ENCODE measurements at places on chromosomes 3 and 15.

DNA sequence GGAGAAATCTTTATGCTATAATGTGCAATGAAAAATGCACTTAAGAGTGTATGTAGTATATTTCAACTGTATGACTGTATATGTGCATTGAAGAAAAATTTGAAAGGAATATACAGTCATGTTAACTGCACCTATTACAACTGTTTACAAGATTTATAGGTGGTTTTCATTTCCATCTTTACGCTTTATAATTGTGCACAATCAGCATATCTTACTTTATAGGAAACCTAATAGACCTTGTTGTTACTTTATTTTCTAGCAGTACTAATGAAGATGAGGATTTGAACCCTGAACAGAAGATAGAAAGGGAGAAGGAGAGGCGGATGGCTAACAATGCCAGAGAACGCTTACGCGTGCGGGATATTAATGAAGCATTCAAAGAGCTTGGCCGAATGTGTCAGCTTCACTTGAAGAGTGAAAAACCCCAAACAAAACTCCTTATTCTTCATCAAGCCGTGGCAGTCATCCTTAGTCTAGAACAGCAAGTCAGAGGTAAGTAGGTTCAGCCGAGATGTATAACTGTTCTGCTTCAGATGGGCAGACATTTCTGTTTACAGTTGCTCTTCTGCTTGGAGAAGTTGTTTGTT is 103.4 kb upstream of the CGNL1 start:
- no peak for DNase-seq

- no peak for DNase-seq
Observed at GRCh38 chr3:195916991-195917390, 8.6 kb upstream of the TNK2 start.

- no peak for DNase-seq
Observed at GRCh38 chr15:92429378-92430068, 35.8 kb downstream of the ST8SIA2 start.

DNA sequence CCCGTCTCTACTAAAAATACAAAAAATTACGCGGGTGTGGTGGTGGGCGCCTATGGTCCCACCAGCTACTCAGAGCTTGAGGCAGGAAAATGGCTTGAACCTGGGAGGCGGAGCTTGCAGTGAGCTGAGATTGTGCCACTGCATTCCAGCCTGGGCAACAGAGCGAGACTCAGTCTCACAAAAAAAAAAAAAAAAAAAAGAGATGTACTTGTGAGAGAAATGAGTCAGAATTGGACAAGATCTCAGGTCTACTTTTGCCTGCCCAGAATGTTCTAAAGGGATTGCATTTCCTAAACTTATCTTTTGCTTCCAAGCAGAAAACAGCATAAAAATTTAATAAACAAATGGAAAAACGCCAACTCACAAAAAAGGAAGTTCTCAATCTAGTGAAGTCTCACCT is 167.5 kb downstream of the NR2F2 start:
- DNase-seq = no peak

DNA sequence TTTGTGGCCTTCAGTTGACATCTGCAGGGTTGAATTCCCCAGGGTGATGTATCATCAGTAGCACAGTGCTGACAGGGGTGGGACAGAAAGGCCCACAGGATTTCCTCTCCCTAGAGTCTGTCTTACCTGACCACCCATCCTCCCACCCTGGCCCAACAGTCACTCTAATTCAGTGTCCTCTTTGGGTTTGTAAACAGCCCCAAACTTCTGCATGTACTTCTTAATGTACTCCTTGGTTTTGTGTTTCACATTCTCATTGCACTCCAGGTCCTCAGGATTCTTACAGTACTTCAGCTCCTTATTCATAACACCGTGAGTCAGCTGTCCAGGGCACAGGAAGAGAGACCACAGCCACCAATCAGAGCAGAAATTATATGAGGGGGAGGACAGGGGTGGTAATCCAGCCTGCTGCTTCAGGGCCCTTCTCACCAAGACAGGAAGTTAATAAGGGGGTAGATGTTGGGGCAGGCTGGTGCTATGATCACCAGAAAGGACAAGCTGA is 37.5 kb downstream of the NBEAL2 start:
- no peak for DNase-seq

GRCh38 chr3:111071257-111072030 is at the start of gene NECTIN3:
TSS of gene NECTIN3 (plus strand) at chr3:111071816. CDS start at chr3:111072018, 202 bp downstream.
- peak; percentile 55 for DNase-seq

DNA sequence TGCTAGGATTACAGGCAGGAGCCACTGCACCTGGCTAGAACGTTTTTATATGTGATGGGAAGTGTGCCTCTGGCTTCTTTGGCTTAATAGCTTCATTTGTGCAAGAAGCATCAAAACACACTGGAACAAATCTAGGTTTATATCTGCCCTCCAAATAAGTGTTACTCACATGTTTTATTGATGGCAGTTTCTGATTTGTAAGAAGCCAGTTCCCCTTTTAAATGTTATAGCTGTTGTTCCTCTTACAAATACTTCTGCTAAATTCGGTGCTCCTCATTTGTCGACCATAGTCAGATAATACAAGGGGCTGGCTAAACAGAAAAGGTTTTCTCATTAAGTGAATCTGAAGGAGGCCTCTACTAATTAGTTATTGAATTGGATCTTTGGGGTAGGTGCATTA is 307.1 kb upstream of the SEMA6D start:
- no peak for DNase-seq

GRCh38 chr3:196236223-196236622 is 19.9 kb downstream of the SLC51A start:
- no peak for DNase-seq

- DNase-seq = no peak
Observed at GRCh38 chr3:184497804-184498203, 63.8 kb upstream of the EPHB3 start.

DNA sequence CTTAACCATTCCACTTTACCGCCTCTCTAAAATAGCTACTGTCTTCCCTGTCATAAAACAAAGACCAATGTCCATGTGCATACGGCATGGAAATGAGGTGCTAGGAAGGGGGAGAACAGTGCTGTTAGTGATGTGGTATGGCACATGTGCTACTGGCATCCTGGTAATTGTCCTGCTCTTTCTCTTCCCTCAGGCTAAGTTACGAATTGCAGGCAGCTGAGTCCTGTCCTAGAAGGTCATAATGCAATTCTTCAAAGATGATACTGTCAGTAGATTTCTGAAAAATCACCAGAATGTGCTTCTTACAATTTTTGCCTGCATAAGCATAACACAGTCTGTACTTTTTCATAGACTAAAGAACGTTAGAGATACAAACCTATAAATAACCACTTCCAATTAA is 216.8 kb downstream of the RSL24D1 start:
- DNase-seq = no peak

DNA sequence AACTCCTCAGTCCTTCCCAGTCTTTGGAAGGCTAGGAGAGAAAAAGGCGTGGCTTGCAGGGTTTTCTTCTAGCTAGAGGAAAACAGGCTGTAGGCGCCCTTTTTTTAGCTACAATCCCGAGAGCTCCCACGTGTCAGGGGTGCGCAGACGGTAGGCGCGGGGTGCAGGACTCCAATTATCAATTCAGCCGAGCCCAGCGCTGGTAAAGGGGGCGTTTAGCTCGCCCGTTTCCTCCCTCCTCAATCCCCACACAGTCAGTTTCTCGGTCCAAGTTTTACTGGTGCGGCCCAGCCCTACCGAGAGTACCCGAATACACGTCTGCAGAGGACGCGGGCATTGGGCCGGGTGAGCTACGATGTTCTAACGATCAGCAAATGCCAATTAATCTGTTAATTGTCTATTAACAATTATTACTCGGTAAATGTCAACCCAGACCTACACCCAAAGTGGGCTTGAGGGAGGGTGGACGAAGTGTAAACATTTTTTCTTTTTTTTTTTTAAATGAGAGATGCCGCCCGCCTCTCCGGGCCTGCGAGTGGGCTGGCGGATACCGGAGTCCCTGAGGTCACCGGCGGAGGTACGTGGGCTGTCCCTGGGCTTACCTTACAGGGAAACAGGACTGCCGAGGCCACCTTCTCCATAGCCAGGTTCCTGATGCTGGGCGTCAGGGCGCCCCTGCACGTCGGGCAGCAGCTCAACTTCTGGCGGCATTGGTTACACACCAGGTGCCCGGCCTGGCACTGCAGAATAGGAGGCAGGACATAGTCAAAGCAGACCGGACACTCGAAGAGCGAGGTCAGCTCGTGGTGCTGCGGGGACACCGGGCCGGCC is 923 bp downstream of the SIAH2 start:
- no peak for DNase-seq

DNA sequence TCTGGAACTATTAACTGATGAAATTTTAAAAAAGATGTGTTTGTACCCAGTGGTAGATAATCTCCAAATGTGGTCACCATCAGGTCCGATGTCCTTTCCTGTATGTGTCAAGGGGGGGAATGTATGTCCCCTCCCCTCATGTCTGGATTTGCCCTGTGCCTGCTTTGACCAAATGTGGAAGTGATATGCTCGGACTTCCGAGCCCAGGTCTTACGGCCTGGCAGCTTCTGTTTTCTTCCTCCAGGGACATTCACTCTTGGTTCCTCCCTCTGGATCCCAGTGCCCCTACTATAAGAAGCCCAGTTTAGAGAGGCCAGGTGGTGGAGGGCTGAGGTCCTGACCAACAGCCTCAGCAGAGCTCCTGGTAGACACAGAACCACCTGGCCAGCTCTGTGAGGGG is 75.5 kb downstream of the CCR1 start:
- no peak for DNase-seq

DNA sequence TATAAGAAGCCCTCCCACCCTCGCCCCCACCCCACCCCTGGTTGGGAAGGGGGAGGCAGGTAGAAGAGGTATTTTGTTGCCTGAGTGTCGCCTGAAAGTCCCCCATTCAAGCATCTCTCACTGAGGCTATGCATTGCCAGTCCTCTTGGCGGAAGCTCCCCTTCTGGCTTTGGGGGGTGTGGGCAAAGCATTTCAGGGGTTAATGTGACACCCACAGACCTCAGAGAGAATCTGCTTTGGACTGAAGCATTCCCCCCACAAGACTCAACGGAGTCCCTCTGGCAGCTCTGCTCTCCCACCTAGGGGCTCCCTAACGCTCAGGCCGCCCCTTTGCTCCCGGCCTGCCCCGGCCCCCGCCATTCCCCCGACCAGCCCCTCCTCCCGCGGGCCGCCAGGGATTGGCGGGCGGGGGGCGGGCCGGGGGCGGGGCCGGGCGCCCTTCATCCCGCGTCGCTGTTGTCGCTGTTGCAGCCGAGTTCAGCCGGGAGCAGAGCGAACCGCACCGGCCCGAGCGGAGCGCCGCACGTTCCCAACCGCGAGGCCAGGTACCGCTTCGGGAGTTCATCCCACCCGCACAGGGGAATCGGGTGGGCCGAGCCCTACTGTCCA is at the start of gene SLC38A3:
Gene SLC38A3 (plus strand): TSS at position 468 of the 609 bp plus-strand sequence. CDS start 8,929 bp downstream, outside the sequence.
- no peak for DNase-seq

DNA sequence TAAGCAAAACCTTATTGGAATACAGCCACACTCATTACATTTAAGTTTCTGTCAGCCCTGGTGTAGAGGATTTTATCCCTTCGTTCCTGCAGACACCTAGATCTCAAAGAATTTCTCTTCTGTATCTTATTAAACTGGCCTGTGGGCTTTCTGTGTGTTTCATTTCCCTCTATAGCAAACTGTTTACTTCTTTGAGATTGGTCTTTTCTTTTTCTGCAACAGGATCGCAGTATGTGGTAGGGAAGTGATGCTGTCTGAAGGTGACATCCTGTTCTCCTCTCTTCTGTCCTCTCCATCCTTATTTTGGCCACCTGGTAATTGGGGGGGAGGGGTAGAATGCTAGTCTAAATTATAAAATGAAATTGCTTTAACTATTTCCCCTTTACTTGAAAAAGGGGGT is 25.5 kb downstream of the ATP1B3 start:
- DNase-seq = no peak

DNA sequence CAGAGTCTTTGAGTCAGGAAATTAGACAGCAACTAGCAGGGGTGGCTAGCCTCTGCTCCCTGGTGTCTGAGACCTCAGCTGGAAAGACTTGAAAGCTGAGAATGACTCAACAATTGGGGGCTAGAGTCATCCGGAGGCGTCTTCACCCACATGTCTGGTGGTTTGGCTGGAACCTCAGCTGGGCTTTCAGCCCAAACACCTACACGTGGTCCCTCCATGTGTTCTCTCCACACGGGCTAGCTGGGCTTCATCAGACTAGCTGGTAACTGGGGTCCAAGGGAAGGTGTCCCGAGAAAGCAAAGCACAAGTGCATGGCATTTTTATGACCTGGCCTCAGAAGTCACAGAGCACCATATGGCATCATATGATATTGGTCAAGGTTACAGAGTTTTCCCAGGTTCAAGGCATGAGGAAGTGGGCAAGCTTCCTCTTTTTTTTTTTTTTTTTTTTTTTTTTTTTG is 19.9 kb upstream of the ABHD2 start:
- DNase-seq = no peak

- no peak for DNase-seq
Observed at GRCh38 chr3:102302020-102302419, 132.8 kb upstream of the ZPLD1 start.

GRCh38 chr15:63041402-63041973 is 1.1 kb upstream of the TPM1 start:
- DNase-seq = no peak

DNA sequence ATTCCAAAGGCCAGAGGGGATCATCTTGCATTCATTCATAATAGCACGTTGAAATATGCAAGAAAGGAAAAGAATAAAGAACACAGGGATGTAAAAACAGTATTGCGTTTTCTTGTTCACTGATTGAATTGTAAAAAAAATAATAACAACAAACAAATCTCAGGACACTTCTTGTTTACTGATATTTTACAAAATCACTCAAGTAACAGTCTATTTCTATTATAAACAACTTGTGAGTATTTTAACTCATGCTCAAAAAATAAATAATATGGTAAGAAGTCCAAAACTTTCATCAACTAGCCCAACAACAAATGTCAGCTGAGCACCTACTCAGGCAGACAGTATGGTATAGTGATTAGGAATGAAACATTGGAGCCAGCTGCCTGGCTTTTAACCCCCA is 2.2 kb upstream of the GABRG3 start:
- DNase-seq = no peak

GRCh38 chr3:160911411-160911810 is 155.4 kb downstream of the PPM1L start:
- DNase-seq = no peak

DNA sequence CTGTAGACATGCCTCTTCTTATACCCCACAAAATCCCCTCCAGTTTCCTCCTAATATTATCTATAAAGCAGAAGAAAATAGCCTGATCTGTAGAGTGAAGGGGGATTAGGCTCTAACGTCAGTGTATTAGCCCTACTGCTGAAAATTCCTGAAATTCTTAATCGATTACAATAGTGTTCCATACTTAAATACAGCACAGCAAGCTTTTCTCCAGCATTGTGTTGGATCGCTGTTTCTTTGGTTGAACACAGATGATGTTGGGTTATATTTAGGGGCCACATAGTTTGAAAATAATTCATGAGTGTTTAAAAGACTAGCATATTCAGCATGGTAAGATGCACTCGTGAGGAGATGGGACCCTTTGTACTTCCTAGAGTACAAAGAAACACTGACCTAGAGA is 52.5 kb downstream of the PIAS1 start:
- no peak for DNase-seq

- DNase-seq = no peak
Observed at GRCh38 chr15:83898361-83898760, 244.4 kb downstream of the ADAMTSL3 start.
